ENCODE measurements at places on chromosomes 6 and 20. TPM values are rescaled to one million over a fixed set of nuclear protein-coding genes. Genes with fewer than 3 reads are reported as not detected.

The CCDC170 gene
- total RNA-seq: 1.5 TPM

GRCh38 chr6:11767458-11767857 is 11.1 kb downstream of the ADTRP start:
- DNase-seq: no peak

The PTPN1 gene
- total RNA-seq: 21.2 TPM

The SIGLEC1 gene
- total RNA-seq: 13.8 TPM

DNA sequence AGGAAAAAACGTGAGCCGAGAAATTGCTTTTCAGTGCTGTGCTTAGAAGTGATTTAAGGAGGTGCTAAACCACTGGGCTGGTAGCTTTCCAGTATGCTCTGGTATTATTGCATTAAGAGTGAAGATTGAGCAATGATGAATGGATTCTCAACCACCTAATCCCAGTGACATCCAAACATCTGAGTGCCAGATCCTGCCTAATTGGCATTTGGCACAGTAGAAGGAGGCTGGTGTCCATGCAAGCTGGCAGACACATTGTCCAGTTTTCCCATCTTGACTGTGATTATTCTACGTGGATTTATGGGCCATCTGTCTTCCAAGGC is 398.0 kb upstream of the PLCB4 start:
- DNase-seq: no peak

DNA sequence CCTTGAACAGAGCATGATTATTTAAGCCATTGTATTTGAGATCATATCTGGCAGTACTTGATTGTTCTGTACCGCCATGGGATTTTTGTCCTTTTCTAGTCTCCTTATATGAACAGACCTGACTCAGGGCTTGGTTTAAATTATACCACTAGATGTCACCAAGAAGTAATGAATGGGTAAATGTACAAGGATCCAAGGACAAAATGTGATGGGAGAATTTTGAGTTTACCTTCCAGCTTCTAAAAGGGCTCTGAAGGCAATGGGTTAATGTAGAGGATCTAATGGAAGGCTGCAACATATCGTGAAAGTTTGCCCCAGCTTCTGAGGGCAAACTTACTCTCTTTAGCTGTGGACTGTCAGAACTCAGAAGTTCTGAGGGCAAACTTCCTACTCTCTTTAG is 12.0 kb downstream of the RNF8 start:
- DNase-seq: no peak

Measured in esophagus muscularis mucosa (tissue), 4 donors.